ENCODE measurements at places on chromosomes 13 and 19.

DNA sequence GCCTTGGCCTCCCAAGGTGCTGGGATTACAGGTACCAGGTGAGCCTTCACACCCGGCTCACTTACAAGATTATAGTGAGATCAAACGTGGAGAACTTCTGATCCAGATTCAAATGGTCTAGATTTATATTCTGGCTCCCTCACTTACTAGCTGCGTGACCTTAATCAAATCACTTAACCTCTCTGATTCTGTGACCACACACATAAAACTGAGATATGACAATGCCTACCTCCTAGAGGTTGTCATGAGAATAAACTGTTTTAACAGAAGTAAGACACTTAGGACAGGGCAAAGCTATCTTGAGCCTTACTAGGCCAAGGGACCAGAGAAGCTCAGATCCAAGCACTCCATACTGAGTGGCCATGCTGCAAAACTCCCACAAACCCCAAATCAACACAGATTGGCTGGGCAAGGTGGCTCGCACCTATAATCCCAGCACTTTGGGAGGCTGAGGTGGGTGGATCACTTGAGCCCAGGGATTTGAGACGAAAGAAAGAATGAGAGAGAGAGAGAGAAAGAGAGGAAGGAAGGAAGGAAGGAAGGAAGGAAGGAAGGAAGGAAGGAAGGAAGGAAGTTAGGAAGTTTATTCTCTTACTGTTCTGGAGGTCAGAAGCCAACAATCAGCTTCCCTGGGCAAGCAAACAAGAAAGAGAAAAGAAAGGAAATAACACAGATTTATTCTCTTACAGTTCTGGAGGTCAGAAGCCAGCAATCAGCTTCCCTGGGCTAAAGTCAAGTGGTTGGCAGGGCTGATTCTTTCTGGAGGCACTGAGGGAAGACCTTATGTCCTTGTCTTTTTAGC, 46.1 kb upstream of the MAP3K10 start:
- DNase-seq: no peak

GRCh38 chr19:7605490-7606222, 10.0 kb downstream of the CAMSAP3 start:
- DNase-seq: peak; percentile 50

- DNase-seq: no peak
Measured at GRCh38 chr13:107251341-107251740, 683.4 kb upstream of the ARGLU1 start.

DNA sequence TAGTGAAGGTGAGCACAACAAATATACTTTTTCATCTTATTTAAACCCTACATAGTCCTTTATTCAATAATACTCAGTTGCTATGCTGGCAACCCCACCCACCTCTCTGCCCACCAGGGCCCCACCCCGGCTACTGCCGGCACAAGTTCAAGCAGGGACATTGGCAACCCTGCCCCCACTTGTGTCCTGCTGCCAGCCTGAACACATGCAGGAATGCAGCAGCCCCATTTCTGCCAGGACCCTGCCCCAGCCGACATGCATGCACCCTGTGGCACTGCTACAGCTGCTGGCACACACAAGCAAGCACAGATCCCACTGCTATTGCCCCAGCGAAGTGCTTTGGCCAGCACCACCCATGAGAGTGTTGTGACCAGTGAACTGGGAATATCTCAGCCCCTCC, 289.8 kb downstream of the COG6 start:
- DNase-seq: no peak

DNA sequence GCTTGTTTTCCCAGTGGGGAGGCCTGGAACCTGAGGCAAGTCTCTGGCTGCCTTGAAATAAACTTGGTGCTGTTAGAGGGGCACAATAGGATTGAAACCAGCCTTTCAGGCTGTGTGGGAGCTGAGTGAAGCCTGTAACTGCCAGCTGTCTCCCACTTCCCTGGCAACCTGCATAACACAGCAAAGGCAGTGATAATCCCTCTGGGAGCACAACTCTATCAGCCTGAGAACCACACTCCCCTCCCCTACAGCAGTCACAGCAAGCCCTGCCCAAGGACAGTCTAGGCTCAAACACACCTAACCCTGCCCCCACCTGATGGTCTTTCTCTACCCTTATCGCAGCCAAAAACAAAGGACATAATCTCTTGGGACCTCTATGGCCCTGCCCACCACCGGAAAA, 683.8 kb upstream of the ATXN8OS start:
- no peak for DNase-seq

GRCh38 chr13:107554460-107554859, 660.9 kb downstream of the LIG4 start:
- no peak for DNase-seq

GRCh38 chr19:54014920-54015560, 23.6 kb downstream of the CACNG6 start:
- DNase-seq: no peak

GRCh38 chr13:55160867-55161266, 1979.9 kb upstream of the PRR20A start:
- DNase-seq: no peak

DNA sequence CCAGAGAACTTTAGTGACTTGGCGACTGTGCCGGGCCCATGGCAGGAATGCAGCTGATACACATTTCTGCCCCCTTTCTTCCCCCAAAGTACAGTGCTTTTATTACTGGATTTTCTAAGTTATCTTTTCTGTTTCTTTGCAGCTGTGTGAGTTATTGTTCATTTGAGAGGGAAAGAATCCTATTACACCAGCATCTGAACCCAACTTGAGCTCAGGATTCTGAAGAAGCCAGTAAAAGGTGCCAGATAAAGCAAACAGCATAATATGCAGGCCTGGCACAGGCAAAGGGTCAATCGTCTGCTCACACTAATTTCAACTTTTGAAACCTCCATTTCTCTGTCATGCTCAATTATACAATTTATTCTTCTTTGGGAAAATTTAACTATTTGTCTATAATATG, 93.9 kb downstream of the DOCK9 start:
- DNase-seq: no peak

- peak; percentile 75 for DNase-seq
Measured at GRCh38 chr19:51660975-51661600, 14.5 kb upstream of the SIGLEC14 start.

GRCh38 chr19:50549927-50550593, 18.2 kb downstream of the LRRC4B start:
- no peak for DNase-seq

- DNase-seq: no peak
Measured at GRCh38 chr19:5006201-5006600, 37.3 kb downstream of the KDM4B start.

- DNase-seq: no peak
Measured at GRCh38 chr13:76937281-76937820, 11.0 kb upstream of the ACOD1 start.

GRCh38 chr13:28110414-28110813, 10.0 kb upstream of the FLT3 start:
- no peak for DNase-seq

GRCh38 chr19:48090281-48090802, 20.3 kb downstream of the PLA2G4C start:
- DNase-seq: no peak

DNA sequence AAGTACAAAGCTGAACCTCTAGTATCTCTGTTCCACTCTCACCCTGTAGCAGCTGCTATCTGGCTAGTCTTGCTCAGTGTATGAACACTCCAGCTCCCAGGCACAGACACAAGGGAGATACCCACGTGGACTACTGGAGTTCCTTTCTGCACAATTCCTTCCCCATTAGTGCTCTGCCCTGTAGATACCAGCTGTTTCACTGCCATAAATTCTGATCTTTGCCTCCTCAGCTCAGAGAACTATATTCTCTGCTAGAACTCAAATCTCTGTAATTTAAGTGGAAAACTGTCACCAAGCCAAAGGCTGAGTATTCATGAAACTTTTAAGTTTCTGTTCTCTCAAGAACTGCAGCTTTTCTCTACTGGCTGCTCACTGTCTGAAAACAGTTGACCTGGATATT, 273.7 kb downstream of the DIAPH3 start:
- DNase-seq: no peak

GRCh38 chr19:33941133-33941532, 144.5 kb downstream of the KCTD15 start:
- DNase-seq: no peak

- peak; percentile 65 for DNase-seq
Measured at GRCh38 chr19:41226053-41226873, 7.2 kb downstream of the AXL start.

GRCh38 chr13:91270031-91270430, 77.5 kb upstream of the MIR17HG start:
- DNase-seq: no peak
